SK-N-DZ (cell line): ENCODE measurements at places on chromosomes 12 and 14.
A peak's percentile ranks its signal among the peaks of the same experiment; 100 is the strongest.

DNA sequence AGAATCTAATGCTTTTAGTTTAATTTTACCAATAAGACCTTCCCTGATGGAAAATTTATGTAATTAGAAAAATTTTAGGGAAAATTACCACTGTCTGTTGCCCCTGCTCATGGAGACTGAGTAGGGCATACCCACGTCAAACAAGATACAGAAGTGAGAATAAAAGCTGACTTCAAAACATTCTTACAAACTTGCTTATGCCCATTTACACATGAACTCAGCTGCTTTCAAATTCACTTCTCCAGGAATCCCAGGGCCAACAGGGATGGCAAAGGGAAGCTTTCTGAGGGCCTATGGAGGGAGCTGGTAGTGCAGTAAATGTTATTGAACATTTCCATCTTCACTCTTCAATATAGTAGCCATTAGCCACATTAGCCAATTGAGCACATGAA lies 4.8 kb upstream of the NINJ2 start:
- DNase-seq = no peak

DNA sequence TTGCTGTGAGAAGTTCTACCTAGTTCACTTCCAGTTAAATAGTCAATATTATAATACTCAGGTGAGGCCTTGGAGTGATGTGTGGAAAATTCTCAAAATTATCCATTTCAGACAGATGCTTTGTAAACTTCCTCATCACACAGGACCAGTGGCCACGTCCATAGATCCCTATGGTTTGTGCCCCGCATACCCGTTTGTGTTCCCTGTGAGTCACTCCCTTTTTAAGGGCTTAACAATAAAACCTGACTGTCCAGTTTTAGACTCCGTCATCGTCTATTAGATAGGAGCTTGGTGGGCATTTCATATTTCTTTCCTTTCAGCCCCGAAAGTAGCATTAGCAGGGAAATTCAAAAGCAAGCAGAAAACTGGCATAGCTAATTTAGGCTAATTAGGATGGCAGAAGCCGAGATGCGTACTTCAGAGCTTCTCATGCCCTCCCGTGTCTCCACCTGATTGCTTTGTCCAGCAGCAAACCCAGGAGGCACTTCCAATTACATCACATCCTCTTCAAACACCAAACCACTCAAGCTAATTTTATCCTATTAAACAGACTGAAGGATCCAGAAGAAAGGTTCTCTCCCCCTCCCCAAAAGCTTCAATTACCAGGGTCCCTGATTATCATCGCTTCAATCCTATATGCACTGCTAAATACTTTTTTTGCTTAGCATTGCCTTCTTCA lies 186.6 kb upstream of the OTX2 start:
- no peak for DNase-seq

DNA sequence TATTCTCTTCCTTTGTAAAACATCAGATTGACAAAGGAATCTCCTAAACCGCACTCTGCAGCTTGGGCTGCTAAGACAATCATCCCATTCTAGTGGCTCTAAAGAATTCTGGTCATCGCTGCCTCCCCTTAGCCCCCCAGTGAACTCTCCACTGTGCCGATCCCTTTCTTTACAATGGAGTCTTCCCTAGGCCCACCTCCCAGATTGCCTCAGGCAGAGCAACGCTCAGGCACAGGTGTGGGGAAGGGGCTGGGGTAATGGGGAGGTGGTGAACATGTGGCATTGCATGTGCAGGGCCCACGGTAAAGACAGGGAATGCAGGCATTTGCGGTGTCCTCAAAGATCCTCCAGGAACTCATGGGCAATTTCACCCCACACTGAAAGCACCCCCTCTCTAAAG lies 86.3 kb downstream of the PLEKHG3 start:
- no peak for DNase-seq

GRCh38 chr12:116922194-116922897 lies 11.6 kb downstream of the FBXW8 start:
- no peak for DNase-seq

DNA sequence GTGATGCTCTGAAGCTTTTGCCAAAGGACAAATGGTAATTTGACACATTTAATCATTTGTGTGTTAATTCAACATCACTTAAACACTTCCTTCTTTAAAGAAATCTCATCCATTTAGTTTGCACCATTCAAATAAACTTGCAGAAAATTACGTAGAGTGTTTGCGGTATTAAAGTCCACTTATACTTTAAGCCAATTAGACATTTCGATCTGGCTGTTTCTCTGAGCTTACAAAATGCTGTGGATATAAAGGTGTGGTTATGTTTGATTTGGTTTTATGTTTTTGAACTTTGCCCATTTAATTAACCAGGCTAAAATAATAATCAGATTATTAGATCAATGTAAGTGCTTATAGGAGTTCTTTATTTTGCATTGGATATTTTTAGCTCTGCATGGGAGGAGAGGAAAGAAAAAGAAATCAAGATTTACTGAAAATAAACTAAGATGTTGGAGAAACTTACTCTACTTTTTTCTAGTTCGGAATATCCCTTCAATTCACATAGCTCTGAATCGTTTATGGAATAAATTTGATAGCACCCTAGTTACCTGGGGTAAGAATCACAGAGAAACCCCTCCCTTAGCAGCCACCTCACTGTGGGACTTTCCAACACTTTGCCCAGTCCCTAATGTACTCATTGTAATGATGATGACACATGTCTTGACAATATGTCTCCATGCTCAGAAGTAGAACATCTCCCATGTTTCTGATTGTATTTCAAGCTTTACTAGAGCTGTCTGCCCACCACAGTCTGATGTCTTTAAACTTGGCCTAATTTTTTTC lies 268.0 kb downstream of the BTG1 start:
- DNase-seq = no peak

- DNase-seq = no peak
Measured at GRCh38 chr12:123199936-123200335, 33.0 kb downstream of the MPHOSPH9 start.

GRCh38 chr14:79442786-79443185 lies 768.5 kb downstream of the DIO2 start:
- DNase-seq = no peak

- DNase-seq = no peak
Measured at GRCh38 chr12:82876075-82876474, 189.4 kb downstream of the TMTC2 start.

- peak; percentile 57 for DNase-seq
Measured at GRCh38 chr14:68397822-68398221, 395.0 kb downstream of the ZFP36L1 start.

GRCh38 chr14:50082784-50083466 lies 33.4 kb downstream of the VCPKMT start:
- no peak for DNase-seq

DNA sequence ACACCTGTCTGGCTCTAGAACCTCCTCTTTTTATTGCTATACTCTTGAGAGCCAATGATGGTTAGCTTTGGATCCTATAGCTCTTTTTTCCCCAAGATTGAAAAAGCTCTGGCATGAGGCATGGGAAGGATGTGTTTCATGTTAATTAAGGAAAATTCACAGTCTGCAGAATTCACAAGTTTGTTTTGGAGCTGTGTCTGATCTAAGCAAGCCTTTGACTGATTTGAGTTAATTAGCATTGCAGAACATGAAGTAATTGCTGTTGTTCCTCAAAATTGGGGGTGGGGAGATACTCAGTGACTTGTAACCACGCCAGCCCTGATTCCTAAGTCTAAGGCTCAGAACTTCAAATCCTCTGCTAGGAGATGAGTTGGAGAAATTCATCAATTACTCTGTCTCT lies 205.0 kb downstream of the SUDS3 start:
- DNase-seq = no peak

GRCh38 chr12:75194250-75194649 lies 15.4 kb downstream of the KCNC2 start:
- no peak for DNase-seq

- no peak for DNase-seq
Measured at GRCh38 chr14:47595552-47595951, 79.9 kb downstream of the MDGA2 start.

DNA sequence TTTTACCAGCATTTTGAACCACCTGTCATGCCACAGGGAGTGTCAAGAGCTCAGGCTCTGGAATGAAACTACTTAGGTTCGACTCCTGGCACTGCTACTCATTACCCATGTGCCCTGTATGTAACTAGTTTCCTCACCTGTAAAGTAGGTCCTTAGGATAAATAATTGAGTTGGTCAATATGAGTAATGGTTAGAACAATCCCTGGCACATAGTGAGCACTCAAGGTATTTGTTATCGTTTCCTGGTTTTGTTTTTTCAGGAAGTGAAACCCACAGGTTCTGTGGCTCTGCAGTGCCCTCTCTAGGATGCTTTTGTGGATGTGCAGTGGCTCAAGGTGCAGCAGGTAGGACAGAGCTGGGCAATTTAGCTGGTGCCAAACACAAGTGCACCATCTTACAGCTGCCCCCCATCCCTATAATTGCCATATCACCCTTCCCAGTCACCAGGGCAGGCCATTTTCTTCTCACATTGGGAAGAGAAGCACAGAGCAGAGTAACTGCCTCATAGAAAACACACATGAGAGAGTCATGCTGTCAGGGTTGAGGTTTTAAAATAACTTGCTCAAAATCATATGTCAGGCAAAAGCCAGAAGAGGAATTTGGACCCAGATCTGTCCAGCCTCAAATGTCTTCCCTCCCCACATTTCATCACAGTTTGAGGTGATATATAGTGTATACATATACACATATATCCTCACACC lies 297.5 kb downstream of the RPAP3 start:
- DNase-seq = no peak
